Stimulated activated CD8-positive, alpha-beta memory T cell treated with anti-CD3 and anti-CD28 coated beads, Interleukin-12 subunit alpha, Interleukin-12 subunit beta, amount 100 ng/mL, for 1 hour (primary cell): ENCODE measurements at places on chromosomes 13 and 19.

GRCh38 chr13:96091164-96092117, 1.5 kb downstream of the HS6ST3 start:
- DNase-seq: no peak

DNA sequence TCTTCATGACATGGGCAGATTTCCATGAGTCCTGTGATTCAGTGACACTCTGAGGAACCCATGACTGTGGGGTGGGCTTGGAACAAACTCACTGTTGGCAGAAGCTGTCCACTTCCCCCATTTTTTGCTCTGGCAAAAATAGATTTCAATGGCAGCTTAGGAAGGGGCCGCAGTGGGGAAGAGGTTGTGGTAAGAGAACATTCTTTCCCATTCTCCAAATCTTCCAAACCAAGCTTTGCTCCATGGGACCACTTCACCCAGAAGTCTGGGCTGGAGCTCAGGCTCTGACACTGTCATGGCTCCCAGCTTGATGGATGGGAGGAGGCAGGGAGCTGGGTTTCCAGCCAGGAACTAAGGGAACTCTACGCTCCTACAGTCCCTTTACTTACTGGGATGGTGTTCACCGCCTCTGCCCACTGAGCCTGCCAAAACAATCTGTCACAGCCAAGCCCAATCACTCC, 24.9 kb upstream of the MEDAG start:
- DNase-seq: no peak

- DNase-seq: no peak
Observed at GRCh38 chr13:111505175-111505777, 184.8 kb downstream of the TEX29 start.

- DNase-seq: no peak
Observed at GRCh38 chr13:51502153-51502651, 49.4 kb upstream of the INTS6 start.

- DNase-seq: no peak
Observed at GRCh38 chr19:45123440-45123850, 30.5 kb downstream of the PPP1R37 start.

DNA sequence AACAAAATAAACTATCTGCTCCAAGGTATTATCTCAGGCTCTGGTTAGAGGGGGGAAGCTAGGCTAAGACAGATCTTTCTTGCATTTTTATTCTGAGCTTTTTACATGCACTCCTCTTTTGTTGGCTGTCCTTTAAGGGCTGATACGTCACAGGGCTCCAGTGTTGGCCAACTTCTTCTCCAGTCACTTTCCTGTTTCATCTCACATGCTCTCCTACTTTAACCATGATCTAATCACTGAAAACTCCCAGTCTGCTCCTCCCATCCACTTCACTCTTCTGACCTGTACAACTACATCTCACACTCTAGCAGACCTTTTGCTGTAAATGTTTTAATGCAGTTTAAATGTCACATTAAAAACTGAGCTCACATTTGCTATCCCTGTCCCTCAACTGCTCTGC, 510.0 kb upstream of the KLF12 start:
- no peak for DNase-seq

- no peak for DNase-seq
Observed at GRCh38 chr19:10766049-10766623, 48.3 kb downstream of the DNM2 start.

- DNase-seq: no peak
Observed at GRCh38 chr19:22634450-22634827, 315 bp downstream of the ZNF492 start.

- DNase-seq: no peak
Observed at GRCh38 chr19:708154-709143, at the start of gene PALM. PALM (plus strand) TSS chr19:708935; CDS start chr19:709147, 212 bp downstream.

DNA sequence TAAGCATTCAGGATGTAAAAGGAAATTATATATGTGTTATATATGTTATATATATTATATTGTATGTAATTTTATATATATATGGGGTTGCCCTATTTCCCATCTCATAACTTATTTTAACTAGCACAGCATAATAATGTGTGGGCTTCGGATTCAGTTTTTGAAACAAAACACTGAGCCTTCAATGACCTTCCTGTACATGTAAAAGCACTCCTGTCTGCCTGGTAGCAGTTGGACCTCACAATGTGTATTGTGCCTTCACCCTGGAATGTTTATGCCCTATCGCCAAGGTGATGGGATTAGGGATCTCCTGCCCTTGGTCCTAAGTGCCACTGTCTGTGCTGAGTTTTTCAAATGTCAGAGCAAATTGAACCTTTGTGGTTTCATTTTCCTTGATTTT, 968.8 kb downstream of the TUBA3C start:
- DNase-seq: no peak

GRCh38 chr13:22736084-22736767, 444.6 kb upstream of the SGCG start:
- no peak for DNase-seq

- no peak for DNase-seq
Observed at GRCh38 chr19:31066385-31066784, 282.9 kb downstream of the TSHZ3 start.

DNA sequence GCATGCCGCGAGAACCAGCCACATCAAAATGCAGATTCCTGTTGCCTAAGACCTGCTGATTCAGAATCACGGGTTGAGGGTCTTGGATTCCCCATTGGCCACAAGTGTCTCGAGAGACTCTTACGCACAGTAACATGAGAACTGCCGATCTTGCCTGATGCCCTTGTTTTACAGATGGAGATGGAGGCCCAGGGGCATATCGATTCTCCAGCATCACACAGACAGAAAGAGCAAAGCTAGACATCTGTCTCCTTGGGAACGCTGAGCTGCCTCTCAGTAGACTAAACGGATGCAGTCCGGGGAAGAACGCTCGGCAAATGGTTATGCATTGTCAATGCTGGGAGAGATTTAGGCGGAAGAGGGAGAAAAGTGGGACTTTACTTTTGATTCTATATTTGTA, 5.4 kb downstream of the NLRP12 start:
- no peak for DNase-seq

- DNase-seq: peak; percentile 40
Observed at GRCh38 chr13:76879203-76879882, 6.9 kb downstream of the KCTD12 start.

DNA sequence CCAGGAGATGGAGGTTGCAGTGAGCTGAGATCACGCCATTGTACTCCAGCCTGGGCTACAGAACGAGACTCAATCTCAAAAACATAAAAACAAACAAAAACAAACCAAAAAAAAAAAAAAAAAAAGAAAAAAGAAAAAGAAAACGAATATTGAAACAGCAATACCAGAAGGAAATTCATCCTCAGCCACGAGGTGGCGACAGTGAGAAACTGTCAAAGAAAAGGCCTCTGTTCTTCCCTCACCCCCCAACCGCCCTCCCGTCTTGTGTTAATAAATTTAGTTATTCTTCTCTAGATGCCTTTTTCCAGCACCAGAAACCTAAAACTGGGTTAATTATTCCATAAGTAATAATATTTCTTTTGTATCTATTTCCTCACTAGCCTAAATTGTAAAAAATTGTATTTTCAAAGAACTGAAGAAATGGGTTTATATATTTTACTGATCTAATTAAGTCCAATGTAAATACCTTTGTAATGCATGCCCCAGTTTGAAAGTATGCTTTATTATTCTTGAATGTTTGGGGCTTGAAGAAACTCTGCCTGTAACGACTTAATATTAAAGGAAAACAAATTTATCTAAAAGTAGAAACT, 38.6 kb downstream of the LIG4 start:
- peak; percentile 22 for DNase-seq

DNA sequence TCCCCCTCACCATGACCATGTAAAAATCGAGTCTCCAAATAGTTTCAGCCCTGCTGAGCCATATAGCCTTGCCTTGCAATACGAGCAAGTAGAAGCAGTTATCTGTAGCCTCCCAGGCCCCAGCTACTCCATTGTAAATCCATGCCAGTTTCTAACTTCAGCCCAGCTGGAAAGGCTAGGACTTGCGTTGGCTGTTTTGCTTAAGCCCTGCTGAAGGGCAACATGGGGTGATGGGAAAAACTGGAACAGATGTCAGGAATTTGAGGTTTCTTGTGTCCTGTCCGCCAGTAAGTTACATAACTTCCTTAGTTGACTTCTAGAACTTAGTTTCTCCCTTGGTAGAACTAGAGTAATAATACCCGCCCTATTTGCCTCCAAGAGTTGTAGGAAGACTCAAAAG, 216.0 kb upstream of the SERP2 start:
- DNase-seq: no peak

DNA sequence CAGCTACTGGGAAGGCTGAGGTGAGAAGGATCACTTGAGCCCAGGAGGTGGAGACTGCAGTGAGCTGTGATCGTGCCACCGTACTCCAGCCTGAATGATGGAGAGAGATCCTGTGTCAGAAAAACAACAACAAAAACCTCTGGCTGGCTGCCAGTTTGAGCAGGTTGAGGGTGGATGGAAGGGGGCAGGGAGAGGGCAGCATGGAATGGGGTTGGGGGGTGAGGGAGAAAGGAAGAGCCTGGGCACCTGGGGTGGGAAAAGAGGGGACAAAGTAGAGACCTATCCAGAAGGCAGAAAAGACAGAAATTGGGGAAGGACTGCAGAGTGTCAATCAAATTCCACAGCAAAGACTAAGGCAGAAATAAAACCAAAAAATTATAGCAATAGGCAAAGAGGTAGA, 4.7 kb downstream of the SLC1A5 start:
- DNase-seq: no peak

GRCh38 chr19:45400192-45400591, 4.7 kb downstream of the PPP1R13L start:
- no peak for DNase-seq

DNA sequence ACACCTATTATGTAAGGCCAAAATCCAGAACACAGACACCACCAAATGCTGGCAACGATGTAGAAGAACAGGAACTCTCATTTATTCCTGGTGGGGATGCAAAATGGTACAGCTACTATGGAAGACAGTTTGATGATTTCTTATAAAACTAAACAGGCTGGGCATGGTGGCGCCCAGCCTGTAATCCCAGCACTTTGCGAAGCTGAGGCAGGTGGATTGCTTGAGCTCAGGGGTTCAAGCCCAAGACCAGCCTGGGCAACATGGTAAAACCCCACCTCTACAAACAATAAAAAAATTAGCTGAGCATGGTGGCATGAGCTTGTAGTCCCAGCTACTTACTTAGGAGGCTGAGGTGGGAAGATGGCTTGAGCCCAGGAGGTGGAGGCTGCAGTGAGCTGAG, 98.3 kb downstream of the TUBA3C start:
- no peak for DNase-seq

- no peak for DNase-seq
Observed at GRCh38 chr13:113001241-113002140, 32.5 kb downstream of the MCF2L start.

DNA sequence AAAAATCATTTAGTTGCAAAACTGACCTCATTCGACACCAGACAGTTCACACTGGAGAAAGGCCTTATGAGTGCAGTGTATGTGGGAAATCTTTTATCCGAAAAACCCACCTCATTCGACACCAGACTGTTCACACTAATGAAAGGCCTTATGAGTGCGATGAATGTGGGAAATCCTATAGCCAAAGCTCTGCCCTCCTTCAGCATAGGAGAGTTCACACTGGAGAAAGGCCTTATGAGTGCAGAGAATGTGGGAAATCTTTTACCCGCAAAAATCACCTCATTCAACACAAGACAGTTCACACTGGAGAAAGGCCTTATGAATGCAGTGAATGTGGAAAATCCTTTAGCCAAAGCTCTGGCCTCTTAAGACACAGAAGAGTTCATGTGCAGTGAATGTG, 7.1 kb upstream of the ZNF134 start:
- DNase-seq: no peak

DNA sequence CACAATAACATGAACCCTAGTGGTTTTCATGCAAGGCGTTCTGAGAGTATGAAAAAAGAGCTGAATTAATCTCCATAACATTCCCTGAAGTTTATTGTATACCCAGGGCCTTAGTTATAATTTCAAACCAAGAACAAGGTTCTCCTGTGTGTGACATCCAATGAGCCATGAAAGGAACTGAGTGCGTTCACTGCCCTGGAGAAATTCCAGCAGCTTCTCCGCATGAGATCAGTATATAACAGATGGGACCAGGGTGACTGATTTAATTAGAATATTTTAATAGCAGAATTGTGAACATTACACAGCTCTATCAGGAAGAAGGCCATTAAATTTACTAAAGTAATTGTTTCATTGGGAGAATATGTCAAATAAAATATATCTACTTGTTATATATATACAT, 1190.5 kb upstream of the SLC10A2 start:
- DNase-seq: no peak

GRCh38 chr13:97491452-97491851, 57.5 kb downstream of the RAP2A start:
- DNase-seq: no peak

- no peak for DNase-seq
Observed at GRCh38 chr19:15639596-15639995, 1.1 kb upstream of the CYP4F3 start.

DNA sequence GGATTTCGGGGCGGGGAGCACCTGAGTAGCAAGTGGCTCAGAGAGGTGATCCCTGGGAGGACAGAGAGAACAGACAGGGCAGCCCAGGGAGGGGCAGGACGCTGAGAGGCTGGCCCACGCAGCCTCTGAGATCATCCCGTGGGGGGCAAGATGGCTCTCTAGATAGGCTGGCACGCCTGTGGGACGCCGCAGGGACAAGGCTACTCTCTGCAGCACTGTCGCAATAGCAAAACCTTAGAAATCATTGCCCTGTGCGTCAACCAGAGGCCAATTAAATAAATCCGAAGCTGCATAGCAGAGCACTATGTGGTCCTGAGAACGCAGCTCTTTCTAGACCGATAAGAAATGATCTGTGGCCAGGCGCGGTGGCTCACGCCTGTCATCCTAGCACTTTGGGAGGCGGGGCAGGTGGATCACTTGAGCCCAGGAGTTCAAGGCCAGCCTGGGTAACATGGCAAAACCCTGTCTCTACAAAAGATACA, 5.1 kb downstream of the PEX11G start:
- DNase-seq: no peak

GRCh38 chr13:49629947-49630346, 1.6 kb downstream of the ARL11 start:
- DNase-seq: no peak
